ENCODE measurements at places on chromosomes 7 and 10.

- DNase-seq = no peak
These were observed 188.6 kb upstream of the IMMP2L start for GRCh38 chr7:111750878-111751277.

- DNase-seq = no peak
These were observed 55.7 kb upstream of the GATA3 start for GRCh38 chr10:7998831-7999230.

DNA sequence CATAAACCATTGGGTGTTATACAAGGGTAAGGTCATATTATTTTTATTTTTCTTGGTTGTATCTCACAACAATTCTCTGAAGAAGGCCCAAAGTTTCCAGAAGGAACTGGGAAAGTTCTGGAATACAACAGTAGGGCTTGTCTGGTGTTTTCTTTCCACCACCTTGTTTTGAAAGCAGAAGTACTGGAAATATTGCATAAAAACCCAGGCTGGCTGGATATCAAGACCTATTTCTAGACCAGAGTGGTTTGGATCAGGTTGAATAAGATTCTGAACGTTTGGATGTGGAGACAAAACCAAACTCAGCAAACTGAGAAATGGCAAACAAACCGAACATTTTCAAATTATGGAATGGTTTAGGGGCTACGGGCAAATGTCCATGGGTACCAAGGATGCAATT, 182.6 kb upstream of the FZD8 start:
- no peak for DNase-seq

- DNase-seq = no peak
These were observed 32.7 kb upstream of the STEAP4 start for GRCh38 chr7:88339195-88339922.

GRCh38 chr7:106520962-106521514, 139.9 kb downstream of the CCDC71L start:
- DNase-seq = no peak

DNA sequence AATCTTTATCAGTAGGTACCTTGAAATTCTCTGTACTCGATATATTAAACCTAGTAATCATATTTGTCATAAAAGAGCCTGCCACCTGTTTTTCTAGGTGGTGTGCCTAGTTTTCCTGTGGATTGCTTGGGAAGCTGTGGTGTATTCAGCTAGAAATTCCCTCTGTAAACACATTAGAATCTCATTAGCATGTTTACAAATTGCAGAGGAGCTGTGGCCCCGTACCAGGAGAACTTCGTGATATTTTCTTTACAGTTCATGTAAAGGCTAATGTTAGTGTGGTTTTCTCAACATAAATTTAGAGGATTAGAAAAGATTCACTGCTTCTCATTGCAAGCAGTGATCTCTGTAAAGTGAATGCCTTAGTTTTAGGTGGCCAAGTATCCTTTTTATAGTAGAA, 144.7 kb downstream of the CCSER2 start:
- DNase-seq = no peak

GRCh38 chr10:96688789-96689188, 31.5 kb downstream of the PIK3AP1 start:
- no peak for DNase-seq

DNA sequence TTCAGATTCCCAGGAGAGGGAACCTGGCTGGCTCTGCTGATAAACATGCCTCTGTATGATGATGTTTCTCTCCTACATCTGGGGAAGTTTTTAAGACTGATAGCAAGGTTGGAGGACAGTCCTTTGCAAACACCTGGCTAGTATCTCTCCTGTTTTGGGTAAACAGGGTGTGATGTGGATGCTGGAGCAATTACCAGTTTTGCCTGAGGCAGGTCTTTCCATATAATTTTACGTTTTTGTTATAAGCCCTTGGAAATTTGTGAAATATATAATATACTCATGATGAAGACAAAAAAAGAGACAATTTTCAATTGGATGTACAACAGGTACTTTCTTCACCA, 138.6 kb downstream of the ADAM22 start:
- no peak for DNase-seq

DNA sequence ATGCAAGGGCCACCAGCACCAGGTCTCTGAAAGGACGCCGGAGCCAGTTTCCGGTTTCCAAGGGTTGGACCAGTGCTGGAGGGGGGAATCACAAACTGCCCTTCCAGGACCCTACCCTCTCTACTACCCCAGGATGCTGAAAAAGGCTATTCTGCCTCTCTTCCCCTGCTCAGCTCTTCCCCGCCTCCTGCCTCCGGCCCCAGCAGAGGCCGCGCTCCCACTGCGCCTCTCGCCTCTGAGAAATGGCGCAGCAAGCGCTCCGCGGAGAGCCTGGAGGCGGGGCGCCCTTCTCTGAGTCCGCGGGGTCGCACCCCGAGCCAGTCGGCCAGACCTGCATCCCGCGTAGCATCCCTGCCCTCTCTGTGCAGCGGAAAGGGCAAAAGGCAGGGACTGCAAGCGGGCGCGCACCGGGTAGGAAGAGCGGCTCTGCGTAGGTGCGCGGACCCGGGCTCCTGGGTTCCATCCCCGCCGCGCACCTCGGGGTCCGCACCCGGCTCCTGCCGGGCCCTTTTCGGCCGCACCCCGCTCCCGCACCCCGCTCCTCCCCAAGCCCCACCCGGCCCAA, 476 bp upstream of the RET start:
- no peak for DNase-seq

DNA sequence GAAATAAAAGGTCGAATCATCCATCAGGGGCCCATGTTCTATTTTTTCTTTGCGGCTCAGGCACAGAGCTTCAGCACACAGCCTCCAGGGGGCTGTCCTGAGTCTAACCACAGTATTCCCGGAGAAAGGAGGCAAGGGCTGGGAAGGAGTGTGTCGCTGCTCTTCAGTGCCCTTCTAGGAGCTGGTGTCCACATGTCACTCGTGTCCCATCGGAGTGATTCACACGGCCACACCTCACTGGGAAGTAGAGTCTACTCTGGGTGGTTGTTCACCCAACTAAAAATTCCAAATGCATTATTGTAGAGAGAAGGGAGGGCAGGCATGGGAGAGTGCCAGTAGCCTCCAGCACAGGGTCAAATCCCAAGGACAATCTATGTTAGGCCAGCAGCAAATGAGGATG, 114.8 kb upstream of the LANCL2 start:
- DNase-seq = peak; percentile 89

DNA sequence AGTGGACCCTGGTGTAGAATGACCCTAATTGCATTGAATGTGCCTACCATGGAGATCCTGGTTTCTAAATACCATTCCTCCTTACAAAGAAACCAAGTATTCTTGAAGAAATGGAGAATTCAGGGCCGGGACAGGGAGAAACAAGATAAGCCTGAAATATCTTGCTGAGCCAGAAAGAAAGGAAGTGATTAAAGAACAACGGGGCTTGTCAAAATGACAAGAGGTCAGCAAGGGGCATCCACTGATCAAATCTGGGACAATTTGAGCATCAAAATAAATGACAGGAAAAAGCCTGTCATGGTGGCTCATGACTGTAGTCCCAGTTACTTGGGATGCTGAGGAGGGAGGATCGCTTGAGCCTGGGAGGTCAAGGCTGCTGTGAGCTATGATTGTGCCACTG, 8.1 kb downstream of the ABHD11 start:
- no peak for DNase-seq

DNA sequence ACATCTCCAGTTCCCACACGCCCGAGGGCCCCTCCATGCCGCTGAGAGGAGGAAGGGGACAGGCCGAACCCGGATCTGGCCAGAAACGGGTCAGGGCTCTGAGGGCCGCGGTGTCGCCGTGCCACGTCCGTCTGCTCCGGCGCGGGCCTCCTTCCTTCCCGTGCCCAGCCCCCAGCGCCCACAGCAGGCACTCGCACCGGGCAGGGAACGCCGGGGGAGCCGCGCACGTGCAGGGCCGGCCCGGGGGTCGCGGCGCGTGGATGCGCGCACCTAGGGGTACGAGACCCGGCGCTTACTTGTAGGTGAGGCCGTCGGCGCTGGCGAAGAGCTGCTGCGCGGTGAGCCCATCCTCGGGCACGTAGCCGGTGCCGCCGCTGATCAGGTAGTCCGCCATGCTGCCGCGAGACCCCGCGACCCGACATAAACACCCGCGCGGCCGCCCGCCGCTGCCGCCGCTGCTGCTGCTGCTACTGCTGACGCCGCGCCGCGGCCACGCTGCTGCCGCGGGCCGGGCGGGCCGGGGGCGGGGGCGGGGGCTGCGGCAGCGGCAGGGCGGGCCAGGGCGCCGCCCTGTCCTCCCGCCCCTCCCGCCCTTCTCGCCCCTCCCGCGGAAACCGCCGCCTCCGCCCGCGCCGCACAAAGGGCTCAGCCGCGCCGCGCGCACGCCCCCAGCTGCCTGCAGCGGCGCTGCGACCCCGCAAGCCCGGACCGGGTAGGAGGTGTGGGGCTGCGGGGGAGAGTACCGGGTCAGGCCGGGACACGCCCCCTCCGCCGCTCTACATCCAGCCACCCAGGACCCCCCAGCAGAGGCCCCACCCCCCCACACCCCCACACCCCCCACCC, 4.1 kb downstream of the IMPDH1 start:
- peak; percentile 49 for DNase-seq

- DNase-seq = no peak
These were observed 47.6 kb upstream of the TMEM72 start for GRCh38 chr10:44863344-44864047.

GRCh38 chr7:3250725-3251124, 50.3 kb upstream of the SDK1 start:
- no peak for DNase-seq

- DNase-seq = no peak
These were observed 15.8 kb upstream of the BNIP3 start for GRCh38 chr10:131997366-131998049.

GRCh38 chr10:28815681-28816080, 138.4 kb downstream of the BAMBI start:
- DNase-seq = no peak

GRCh38 chr7:137388916-137389315, 45.4 kb upstream of the PTN start:
- no peak for DNase-seq

DNA sequence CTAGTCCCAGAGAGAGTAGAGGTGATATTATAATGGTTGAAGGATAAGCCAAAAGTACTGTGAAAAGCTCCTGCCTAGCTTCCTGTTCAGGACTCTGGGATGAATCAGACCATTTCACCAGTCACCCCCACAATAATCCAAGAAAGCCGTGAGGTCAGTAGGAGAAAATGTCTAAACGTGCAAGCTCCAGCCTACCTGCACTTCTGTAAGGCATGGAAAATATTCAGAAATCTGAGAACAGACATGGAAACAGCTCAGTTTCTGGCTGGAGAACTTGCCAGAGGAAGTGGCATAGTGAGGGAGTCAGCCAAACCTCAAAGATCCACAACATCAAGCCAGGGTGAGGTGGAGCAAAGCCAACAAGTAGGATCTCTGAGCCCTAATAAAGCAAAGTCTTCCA, 58.2 kb downstream of the ELAPOR2 start:
- no peak for DNase-seq

DNA sequence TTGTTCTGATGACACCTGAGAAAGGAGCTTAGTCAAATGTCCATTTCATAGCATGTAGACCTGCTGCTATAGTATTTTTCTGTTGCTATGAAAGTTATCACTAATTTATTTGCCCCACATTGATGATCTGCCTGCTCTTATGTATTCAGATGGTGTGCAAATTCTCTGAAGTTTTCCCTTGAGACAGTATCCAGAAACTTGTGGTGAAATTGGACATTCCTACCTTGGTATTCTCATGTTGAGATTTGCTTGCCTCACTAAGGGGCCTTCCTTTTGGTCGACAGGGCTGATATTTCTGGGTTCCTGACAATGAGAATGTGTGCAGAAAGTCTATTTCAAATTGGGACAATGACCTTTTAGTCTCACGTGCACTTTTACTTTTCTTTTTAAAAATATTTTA, 253.2 kb upstream of the FZD8 start:
- no peak for DNase-seq

GRCh38 chr10:7625836-7626235, 40.9 kb downstream of the ITIH5 start:
- DNase-seq = no peak

- DNase-seq = no peak
These were observed 2.2 kb downstream of the PVRIG start for GRCh38 chr7:100221767-100222444.

DNA sequence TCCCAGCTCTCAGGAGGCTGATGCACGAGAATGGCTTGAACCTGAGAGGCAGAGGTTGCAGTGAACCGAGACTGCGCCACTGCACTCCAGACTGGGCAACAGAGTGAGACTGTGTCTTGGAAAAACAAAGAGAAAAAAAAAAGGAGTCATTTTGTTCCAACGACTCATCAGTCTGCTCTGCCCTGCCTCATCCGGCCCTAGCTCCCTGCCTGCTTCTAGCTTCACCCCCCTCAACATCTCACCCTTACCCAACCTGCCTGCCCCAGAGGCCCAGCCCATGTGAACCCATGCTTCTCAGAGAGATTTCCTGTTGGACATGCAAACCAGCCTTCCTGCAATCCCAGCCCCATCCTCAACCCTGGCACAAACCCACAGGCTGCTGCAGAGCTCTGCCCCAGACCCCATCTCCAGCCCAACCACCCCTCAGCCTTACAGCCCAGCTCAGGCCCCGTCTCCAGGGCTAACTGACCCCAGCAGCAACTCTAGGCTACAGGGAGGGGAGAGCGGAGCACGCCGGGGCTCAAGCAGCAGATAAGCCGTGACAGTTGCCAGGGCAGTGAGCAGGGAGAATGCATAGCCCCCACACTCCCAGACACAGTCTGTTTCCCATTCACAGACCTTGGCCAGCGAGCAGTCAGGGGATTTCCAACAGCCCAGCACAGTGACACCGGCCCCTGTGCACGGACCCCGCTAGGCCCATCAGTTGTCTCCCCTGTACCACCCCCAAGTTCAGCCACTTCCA, 86.0 kb upstream of the KCTD7 start:
- peak; percentile 40 for DNase-seq

DNA sequence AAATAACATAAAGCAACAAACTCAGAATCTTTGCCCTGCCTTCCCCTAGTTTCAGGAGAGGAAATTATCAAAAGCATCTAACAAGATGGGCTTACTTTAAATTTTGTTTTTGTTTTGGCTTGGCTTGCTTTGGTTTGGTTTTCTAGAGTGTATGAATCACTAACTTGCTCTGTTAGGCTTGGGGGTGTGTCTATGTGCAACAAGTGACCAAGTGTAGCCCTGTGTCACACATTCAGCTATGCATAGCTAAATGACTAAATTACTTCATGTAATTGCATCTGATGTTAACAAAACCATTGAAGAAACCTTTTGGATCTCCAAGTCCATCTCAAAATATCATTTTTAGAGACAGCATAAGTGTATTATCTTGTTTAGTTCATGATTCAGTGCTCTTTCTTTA, 251.0 kb downstream of the TFEC start:
- no peak for DNase-seq

GRCh38 chr10:50595785-50596184, 28.0 kb downstream of the SGMS1 start:
- DNase-seq = no peak

GRCh38 chr10:34705563-34705962, 109.5 kb downstream of the PARD3 start:
- DNase-seq = no peak

- no peak for DNase-seq
These were observed 31.5 kb downstream of the EGFR start for GRCh38 chr7:55050281-55050680.

GRCh38 chr7:50303335-50304128, 984 bp upstream of the IKZF1 start:
- DNase-seq = no peak
